ENCODE measurements at places on chromosomes 5 and 9. TPM values are rescaled to one million over a fixed set of nuclear protein-coding genes. Genes with fewer than 3 reads are reported as not detected.

C5orf58 gene
- not detected for total RNA-seq

KIAA1958 gene
- 3.7 TPM for total RNA-seq

GIN1 gene
- total RNA-seq = 7.9 TPM

ERGIC1 gene
- 72.0 TPM for total RNA-seq

STK32A gene
- 36.0 TPM for total RNA-seq

OR13C2 gene
- total RNA-seq = not detected

IFNK gene
- total RNA-seq = not detected

LVRN gene
- under 0.01 TPM for total RNA-seq

NOXA1 gene
- 0.69 TPM for total RNA-seq

CARD6 gene
- 5.3 TPM for total RNA-seq

ZNF484 gene
- 11.7 TPM for total RNA-seq

SLC36A3 gene
- total RNA-seq = not detected

LCN12 gene
- total RNA-seq = not detected

GABRA1 gene
- total RNA-seq = not detected

ACSL6 gene
- 1.1 TPM for total RNA-seq

PRLR gene
- total RNA-seq = under 0.01 TPM

TMEM252 gene
- not detected for total RNA-seq

BASP1 gene
- total RNA-seq = 11.0 TPM

PRR7 gene
- 38.9 TPM for total RNA-seq

DMGDH gene
- total RNA-seq = 0.33 TPM

PCDHGA9 gene
- total RNA-seq = 1.5 TPM

SPZ1 gene
- not detected for total RNA-seq

TMEFF1 gene
- 0.31 TPM for total RNA-seq

TSLP gene
- total RNA-seq = not detected

SPATA31E1 gene
- not detected for total RNA-seq

LCN1 gene
- total RNA-seq = not detected

OR1Q1 gene
- not detected for total RNA-seq

IL9 gene
- not detected for total RNA-seq

CCL27 gene
- 0.34 TPM for total RNA-seq

EDIL3 gene
- 2.5 TPM for total RNA-seq

CMYA5 gene
- total RNA-seq = 2.2 TPM
